ENCODE measurements at places on chromosomes 7 and 10.

- DNase-seq, result peak; percentile 73
Measured at GRCh38 chr10:30587522-30588031, 42.0 kb downstream of the LYZL2 start.

DNA sequence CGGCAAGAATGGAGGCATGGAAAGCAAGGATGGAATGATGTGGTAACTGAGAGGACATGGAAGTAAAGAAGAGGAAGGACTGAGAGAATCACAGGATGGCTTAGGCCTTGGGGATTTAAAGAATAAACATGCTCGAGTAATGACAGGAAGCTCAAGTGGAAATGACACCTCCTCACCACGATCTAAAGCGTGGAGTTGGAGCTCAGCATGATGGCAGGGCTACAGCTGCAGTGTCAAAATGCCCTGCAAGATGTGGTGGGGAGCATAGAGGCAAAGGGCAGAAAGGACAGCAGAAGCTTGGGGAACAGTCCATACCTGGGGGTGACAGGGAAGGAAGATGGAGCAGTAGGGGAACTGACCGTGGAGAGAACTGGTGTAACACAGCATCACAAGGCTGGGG is 229.5 kb upstream of the PLXNA4 start:
- no peak for DNase-seq

DNA sequence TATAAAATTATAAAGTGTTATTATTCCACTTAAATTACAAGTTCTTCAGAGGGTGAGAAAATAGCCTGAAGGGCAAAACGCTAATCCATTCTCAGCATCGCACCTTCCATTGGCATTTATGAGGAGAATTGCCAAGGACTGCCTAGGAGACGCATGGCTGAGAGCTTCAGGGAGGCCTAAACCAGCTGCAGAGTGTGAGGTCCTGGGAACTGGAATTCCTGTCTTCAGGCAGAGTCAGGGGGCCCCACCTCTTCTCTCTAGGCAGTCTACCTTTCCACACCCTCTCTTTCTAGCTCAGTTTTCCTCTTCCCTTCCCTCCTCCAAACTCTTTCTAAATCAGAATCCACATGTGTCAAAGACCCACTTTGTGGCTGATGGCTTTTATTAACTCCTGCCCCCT is 35.3 kb downstream of the LRRC72 start:
- DNase-seq, result no peak

GRCh38 chr7:144018065-144018464 is 17.9 kb downstream of the OR6B1 start:
- no peak for DNase-seq

GRCh38 chr7:5694912-5695726 is 86.3 kb downstream of the RNF216 start:
- DNase-seq, result peak; percentile 83

DNA sequence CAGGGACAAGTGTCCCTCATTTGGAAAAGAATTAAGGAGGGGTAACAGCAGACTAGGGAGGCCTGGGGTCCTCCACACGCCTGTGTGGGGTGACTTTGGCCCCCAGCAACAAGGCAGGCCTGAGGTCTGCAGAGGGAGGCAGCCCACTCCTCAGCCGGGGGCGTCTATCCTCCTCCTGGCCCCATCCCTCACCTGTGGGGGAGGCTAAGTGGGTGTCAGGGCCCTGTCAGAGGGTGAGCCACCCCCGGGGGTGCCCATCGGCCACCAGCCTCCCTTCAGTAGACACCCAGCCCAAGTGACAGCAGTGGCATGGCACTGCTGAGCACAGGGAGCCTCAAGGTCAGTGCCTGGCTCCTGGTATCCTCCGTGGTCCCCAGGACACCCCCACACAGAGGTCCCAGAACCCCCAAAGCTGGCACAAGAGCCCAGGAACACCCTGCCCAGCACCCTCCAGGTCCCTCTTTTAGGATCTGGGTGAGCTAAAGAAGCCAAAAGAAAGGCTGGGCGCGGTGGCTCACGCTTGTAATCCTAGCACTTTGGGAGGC is 693 bp upstream of the FXYD4 start:
- no peak for DNase-seq

- DNase-seq, result no peak
Measured at GRCh38 chr10:49433069-49433468, 37.2 kb upstream of the DRGX start.

GRCh38 chr10:97551271-97551670 is 21.3 kb upstream of the ANKRD2 start:
- DNase-seq, result no peak

DNA sequence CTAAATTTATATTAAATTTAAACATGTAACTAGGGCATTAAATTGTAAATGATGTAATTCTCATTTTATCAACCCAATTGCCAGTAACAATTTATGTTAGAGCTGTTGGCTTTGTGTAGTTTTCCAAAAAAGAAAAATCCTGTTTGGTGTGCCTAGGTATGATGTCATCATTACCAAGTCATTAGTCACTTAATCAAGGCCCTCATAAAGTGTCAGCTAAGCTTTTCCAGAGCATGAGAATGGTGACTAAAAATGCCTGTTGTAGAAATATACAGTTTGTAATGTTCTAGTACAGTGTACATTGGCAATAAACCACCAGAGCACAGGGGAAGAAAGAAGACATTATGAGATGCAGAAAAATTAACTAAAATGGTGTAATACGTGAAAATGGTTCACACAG is 593.8 kb upstream of the ANKRD30A start:
- DNase-seq, result no peak

DNA sequence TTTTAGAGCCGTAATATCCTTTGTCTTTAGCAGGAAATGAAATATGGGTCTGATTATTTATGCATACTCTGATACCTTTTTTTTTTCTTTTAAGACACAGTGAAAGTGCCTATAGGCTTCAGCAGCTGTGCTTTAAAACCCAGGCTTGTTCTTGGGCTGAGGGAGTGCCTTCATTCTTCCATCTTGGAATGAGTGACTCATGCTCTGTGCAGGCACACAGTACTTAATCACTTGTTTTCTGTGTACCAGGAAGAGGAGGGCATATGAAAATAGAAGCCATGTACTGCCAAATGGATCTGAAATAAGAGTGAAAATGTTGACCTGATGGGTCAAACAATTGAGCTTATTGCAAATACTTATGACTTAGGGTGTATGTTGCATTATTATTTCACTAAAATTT is 12.0 kb downstream of the INPP5F start:
- DNase-seq, result no peak

- DNase-seq, result no peak
Measured at GRCh38 chr10:6270951-6271350, 68.2 kb downstream of the PFKFB3 start.

DNA sequence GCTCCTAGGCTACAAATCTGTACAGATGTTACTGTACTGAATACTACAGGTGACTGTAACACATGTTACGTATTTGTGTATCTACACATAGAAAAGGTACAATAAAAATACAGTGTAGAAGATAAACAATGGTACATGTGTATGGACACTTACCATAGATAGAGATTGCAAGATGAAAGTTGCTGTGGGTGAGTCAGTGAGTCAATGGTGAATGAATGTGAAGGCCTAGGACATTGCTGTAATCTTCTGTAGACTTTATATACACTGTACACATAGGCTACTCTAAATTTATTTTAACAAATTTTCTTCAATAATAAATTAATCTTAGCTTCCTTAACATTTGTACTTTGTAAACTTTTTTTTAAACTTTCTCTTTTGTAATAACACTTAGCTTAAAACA is 205.6 kb downstream of the RNLS start:
- DNase-seq, result no peak

DNA sequence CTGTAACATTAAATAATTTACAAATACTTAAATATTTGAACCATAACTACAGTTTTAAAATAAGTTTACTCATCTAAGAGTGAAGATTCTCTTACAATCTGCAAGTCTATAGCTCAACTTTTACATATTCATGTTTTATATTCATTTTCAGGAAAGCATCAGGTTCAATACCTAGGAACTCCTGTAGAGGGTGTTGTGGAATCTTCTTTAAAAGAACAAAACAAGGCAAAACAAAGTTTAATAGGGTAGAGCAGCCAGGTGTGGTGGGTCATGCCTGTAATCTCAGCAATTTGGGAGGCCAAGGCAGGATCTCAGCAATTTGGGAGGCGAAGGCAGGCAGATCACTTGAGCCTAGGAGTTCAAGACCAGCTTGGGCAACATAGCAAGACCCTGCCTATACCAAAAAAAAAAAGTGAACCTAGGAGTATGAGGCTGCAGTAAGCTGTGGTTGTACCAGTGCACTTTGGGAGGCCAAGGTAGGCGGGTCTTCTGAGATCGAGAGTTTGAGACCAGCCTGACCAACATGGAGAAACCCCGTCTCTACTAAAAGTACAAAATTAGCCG is 45.1 kb downstream of the ST8SIA6 start:
- no peak for DNase-seq

DNA sequence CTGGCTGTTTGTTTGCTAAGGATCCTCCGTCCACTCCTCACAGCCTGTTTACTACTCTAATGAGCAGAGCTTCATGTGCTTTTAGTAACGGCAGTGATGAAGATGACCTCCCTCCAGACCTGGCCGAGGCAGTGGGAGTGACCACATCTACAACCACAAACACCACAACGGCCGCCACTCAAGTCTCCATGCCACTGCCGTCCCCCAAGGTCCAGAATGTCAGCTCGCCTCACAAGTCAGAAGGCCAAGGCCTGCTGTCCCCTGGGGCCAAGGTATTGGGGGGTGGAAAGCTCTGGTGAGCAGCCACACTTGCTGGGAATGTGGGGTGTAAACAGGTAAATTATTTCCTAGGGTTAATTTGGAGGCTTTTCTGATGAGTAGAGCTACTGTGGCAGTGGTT is 926.4 kb downstream of the IPMK start:
- DNase-seq, result no peak

- DNase-seq, result no peak
Measured at GRCh38 chr10:114856544-114857287, 35.1 kb downstream of the FHIP2A start.

- DNase-seq, result no peak
Measured at GRCh38 chr7:69633122-69633831, 35.0 kb downstream of the AUTS2 start.

DNA sequence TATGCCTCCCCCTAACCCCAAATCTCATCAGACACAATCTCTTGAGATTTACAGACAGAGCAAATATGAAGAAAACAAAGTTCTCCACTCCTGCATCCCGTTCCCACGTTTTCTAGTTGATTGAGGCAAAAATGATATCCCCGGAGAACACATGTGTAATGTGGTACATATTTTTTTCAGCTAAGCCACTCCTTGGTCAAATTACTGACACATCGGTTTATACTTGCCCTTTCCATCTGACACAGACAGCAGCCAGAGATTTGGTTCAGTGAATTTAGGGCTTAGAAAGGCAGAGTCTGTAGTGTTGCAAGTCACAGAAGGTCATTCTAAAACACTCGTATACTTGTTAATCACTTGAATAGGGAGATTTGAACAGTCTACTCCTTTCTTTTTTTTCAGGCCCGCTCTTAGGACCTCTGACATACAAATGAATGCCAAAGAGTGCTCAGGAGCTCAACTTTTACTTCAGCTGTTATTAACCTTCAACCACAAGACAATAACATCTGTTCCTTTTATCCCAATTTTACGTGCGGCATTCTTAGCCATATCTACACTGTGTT is 1.8 kb upstream of the DDX50 start:
- DNase-seq, result no peak

GRCh38 chr10:95741807-95742467 is 14.0 kb upstream of the ENTPD1 start:
- DNase-seq, result peak; percentile 49

- no peak for DNase-seq
Measured at GRCh38 chr7:11175371-11175770, 201.7 kb downstream of the PHF14 start.

- DNase-seq, result no peak
Measured at GRCh38 chr7:143305423-143306070, 10.4 kb upstream of the CLCN1 start.

DNA sequence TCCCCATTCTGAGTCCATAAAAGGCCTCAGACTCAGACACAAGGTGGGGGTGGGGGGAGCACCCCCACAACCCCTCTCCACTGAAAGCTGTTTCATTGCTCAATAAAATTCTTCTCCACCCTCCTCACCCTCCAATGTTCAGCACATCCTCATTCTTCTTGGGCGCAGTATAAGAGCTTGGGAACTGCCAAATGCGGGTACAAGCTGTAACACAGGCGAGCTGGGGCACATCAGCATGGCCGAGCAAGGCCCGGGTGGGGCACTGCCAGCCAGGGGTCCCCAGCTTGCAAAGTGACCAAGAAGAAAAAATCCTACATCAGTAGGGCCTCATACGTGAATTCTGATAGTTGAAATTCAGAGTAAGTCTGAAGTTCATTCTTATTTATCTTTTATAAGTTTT is 50.1 kb downstream of the CACUL1 start:
- DNase-seq, result no peak

GRCh38 chr7:77651575-77652162 is 44.6 kb upstream of the RSBN1L start:
- no peak for DNase-seq

- no peak for DNase-seq
Measured at GRCh38 chr7:107810626-107811025, 7.6 kb upstream of the SLC26A3 start.

GRCh38 chr7:14836571-14837189 is 65.9 kb downstream of the DGKB start:
- DNase-seq, result no peak

GRCh38 chr10:14415676-14416307 is 85.1 kb upstream of the FRMD4A start:
- DNase-seq, result no peak

DNA sequence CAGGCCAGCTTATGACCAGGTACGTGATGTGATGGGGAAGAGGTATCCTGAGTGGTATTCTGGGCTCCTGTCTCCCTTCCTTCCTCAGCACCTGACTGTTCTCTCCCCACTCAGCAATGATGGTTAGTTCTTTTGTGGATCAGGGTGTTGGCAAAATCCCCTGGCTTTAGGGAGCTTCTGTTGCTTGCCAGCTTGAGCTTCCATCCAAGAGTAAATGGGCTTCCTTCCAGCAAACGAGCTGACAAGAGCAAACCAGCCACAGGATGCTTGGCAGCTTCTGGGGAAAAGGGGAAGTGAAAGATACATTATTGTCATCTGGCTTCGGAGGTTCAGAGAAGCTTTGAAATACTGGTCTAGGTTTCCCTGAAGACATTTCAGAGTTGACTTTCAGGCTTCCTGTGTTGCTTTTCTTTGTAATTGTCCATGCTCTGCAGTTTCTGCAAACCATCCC is 5.2 kb downstream of the DUSP5 start:
- peak; percentile 74 for DNase-seq

DNA sequence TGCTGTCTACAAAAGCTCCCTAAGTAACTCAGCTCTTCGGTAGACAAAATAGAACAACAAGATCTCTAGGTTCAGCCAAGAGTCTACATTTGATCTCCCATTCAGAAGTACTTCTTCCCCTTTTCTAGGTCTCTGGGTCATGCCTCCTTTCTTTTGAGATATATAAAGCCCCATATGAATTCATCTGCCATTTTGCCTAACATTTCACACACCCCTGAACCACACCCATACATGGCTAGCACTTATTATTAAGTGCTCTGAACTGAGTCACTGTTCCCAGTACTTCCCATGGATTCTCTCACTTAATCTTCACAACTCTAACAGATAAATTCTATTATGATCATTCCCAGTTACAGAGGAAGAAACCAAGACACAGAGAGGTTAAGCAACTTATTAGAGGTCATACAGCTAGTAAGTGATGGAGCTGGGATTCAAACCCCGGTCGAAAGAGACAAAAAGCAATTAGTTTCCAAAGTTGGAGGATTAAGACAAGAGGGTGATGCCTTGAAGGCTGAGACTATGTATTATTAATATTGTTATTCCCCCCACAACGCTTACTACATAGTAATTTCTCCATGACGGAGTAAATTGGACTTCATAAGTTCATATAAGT is 17.3 kb downstream of the MYOF start:
- DNase-seq, result no peak

GRCh38 chr7:131284702-131285419 is 42.8 kb upstream of the MKLN1 start:
- DNase-seq, result no peak
